ENCODE measurements at places on chromosomes 6 and 20.

- DNase-seq, result no peak
Observed at GRCh38 chr20:19419396-19419795, 207.0 kb downstream of the SLC24A3 start.

- DNase-seq, result no peak
Observed at GRCh38 chr6:11514672-11515071, 22.9 kb upstream of the TMEM170B start.

- DNase-seq, result no peak
Observed at GRCh38 chr6:169805242-169805838, 53.9 kb downstream of the ERMARD start.

GRCh38 chr6:148203970-148204369 lies 138.7 kb upstream of the SASH1 start:
- peak; percentile 17 for DNase-seq

GRCh38 chr20:45336530-45337366 lies 11.5 kb downstream of the SDC4 start:
- no peak for DNase-seq

DNA sequence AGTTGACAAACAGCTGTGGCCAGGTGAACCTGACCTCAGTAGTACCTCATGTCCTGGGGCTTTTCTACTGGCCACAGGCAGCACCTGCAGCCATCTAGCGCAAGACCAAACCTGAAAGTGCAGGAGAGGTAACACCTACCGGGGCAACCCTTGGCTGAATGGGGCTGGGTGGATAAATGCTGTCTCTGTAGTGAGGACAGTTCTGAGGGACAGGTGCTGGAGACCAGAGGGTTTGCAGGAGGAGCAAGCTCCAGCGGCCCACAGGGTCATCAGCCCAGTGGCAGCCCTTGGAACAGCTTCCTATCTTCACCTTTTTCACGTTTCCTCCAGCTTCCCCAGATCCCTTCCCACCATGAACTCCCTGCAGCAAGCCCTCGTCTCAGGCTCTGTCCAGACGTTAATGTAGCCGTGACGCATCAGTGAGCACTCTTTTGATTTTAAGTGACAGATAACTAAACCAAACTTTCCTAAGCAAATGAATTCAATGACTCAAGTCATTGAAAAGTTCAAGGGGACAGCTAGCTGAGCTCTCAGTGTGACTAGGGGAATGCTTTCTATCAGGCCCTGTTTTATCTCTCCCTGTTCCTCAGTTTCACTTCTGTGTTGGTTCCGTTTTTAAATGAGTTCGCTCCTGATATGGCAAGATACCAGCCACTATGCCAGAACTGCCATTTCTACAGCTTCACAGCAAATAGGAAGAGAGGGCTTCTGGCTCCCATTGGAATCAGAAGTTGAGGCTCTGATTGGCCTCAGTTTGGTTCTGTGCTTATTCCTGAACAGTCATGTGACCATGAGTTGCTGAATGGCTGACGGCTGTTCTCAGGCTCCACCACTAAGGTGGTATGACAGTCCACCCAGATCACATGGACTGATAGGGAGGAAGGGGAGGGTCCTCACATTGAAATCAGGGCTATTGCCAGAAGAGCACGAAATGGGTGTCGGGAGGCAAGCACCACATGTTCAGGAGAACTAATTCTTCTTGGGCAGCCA lies 12.1 kb upstream of the PFDN4 start:
- no peak for DNase-seq

DNA sequence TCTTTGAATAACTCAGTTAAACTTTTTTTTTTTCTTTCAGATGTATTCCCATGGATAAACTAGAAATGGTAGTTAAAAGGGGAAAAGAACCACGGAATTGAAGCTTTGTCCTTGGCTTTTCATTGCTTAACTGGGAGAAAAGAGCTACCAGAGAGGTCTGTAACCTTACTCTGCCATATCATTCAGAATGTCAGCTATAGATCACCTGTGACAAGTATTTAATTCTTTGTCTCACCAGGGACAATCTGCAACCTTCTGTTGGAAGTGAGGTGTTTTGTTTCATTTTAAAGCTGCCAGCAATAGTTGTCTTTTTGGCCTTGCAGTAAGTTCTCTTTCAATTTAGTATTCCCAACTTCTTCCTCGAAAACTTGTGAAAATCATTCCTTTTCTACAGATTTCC lies 618.4 kb downstream of the FRK start:
- DNase-seq, result no peak

- no peak for DNase-seq
Observed at GRCh38 chr6:50816947-50817645, 1.6 kb upstream of the TFAP2B start.

DNA sequence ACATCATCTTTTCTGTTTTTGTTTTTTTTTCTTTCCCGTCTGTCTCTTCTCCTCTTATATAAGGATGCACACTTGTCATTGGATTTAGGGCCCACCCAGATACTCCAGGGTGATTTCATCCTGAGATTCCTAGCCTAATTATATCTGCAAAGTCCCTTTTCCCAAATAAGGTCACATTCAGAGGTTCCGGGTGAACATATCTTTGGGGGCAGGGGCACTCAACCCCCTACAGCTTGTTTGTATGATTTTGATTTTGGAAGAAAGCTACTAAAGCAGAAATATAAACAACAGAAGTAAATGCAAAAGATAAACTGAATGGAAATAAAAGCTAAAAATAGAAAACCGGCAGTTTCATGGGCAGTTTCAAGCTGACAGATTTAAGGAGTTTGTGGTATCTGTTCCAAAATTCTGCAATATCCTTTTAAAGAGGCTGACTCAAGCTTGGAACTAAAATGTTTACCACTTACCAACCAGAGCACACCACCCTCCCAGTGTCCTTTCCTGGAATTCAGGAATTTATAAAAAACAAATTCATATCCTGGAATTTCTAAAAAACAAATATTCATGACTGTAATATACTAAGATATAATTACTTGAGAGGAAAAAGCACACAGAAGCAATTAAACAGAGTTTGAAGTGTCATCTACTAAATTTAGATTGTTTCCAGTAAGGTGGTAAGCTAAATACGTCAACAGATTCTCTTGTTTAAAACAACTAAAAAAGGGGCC lies 100.0 kb upstream of the CARMIL1 start:
- DNase-seq, result no peak

- no peak for DNase-seq
Observed at GRCh38 chr20:36871640-36872570, 4.0 kb upstream of the TLDC2 start.

- no peak for DNase-seq
Observed at GRCh38 chr6:53811082-53811481, 16.3 kb downstream of the LRRC1 start.

Measured in activated CD4-positive, alpha-beta T cell treated with anti-CD3 and anti-CD28 coated beads for 1 hour (primary cell).